NCI-H187 (cell line): ENCODE measurements at places on chromosomes 2 and 18.

- DNase-seq, result no peak
Observed at GRCh38 chr2:239302808-239303557, 97.8 kb downstream of the HDAC4 start.

DNA sequence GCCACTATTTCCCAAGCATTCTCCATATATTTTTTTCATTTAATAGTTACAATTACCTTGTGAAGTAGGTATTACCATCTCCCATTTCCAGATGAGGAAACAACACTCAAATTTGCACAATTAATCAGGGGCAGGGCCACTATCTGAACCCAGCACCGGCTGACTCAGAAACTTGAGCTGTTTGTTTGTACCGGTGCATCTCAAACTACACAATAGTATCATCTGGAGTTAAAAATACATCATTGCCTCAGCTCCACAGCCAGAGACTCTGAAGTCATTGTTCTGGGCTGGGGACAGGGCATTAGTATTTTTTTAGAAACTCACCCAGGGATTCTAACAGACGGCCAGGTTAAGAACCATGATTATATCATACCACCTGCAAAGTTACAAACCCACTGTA is 55.9 kb downstream of the CDCA7 start:
- no peak for DNase-seq

DNA sequence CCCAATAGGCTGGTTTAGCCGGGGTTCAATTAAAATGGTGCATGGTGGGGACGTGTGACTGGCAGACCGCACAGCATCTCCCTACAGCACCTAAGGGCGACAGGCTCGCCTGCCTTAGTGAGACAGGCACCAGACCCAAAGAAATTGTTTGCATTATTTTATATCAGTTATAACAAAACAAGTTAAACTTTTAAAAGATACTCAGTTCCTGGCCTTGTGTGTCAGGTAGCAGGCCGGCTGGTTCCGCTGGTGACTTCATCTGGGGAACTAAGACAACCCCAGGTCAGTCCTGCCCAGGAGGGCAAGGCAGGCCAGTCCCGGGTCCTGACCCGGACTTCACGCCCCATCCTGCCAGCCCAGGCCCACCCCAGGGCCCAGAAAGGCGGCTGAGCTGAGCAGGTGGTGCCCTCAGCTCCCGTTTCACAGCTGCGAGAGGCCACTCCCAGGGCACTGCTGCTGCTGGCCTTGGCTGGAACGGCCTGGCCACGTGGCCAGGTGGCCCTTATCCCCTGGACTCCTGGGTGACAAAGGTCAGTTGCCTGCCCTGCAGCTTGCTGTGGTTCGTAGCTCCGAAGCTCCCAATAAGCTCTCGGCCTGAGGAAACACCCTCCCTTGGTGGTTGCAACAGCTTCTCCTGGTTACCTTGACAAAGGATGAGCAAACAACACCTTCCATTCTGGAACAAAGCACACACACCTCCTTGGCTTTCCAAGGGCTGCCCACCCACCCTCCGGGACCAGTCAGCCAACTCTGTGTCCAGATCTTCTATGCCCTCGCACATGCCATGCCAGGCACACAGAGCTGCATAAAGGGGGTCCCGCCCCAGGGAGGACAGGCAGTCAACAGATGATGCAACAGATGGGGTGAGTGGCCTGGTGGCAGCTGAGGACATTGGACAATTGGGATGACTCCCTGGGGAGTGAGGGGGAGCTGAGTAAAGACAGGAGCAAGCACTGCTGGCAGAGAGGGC is 11.3 kb upstream of the AGXT start:
- DNase-seq, result no peak

- DNase-seq, result no peak
Observed at GRCh38 chr2:12719400-12720277, 2.9 kb downstream of the TRIB2 start.

- DNase-seq, result no peak
Observed at GRCh38 chr2:217505303-217505702, 497.5 kb downstream of the TNS1 start.

- no peak for DNase-seq
Observed at GRCh38 chr2:54638103-54638502, 85.4 kb upstream of the EML6 start.

DNA sequence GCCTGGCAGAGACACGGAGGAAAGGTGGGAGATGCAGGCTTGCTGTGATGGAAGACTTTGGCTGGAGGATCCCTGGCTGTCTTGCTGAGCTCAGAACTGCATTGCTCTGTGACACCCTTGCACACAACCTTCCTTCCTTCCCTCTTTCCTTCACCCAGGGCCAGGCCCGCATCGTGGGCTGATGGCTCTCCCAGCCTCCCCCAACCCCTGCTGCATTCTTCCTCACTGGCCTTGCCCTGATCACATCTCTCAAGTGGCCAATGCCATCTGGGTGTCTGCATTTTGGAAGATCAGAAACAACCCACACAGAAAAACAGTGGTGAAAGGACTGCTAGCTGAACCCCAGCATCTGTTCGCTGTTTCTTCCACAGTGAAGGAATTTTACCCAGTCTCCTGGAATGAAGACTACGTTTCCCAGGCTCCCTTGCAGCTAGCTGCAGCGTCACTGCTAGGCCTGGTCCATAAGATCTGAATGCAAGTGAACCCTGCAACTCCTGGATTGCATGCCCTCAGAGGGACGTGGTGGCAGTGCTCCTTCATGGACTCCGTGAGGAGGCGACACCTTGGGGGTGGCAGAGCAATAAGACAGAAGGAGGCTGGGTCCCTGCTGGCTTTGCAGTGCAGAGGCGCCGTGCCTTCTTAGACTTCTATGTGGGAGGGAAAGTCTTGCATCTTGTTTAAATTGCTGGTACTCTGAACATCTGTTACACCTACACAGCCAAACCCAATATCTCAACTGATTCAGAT is 78.9 kb upstream of the YWHAQ start:
- DNase-seq, result no peak

GRCh38 chr18:62738639-62739038 is 23.3 kb downstream of the PHLPP1 start:
- DNase-seq, result no peak

GRCh38 chr2:146642066-146642465 is 1202.8 kb upstream of the ACVR2A start:
- no peak for DNase-seq

DNA sequence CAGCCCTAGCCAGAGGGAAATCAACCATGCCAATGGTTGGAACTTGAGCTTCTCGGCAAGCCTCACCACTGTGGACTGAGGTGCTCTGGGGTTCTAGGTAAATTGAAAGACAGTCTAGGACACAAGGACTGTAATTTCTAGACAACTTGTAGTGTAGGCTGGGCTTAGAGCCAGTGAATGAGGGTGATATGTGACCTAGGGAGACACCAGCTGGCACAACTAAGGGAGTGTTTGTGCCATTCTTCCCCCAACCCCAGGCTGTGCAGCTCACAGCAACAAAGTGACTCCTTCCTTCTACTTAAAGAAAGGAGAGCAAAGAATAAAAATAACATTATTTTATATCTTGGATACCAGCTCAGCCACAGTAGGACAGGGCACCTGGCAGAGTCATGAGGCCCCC is 1690.7 kb upstream of the TMEFF2 start:
- no peak for DNase-seq

- no peak for DNase-seq
Observed at GRCh38 chr2:3340144-3340543, 37.5 kb downstream of the EIPR1 start.

- no peak for DNase-seq
Observed at GRCh38 chr2:15594291-15595256, 2.9 kb downstream of the DDX1 start.
